ENCODE measurements at places on chromosomes 5 and 9. TPM values are rescaled to one million over a fixed set of nuclear protein-coding genes. Genes with fewer than 3 reads are reported as not detected.

- H3K27me3 ChIP-seq, result no peaks in the 10 kb centered on the region
- no peak overlapping the region for H3K4me3 ChIP-seq
- H3K27ac ChIP-seq, result no peak overlapping the region
These were observed 59.4 kb downstream of the EHMT1 start for GRCh38 chr9:137678202-137678601.

- no peaks in the 10 kb centered on the region for H3K27me3 ChIP-seq
- no peaks in the 10 kb centered on the region for H3K36me3 ChIP-seq
- H3K27ac ChIP-seq, result no peak overlapping the region
- no peak for DNase-seq
These were observed 323.9 kb downstream of the MTRR start for GRCh38 chr5:8192840-8193239.

- no peaks in the 10 kb centered on the region for H3K4me1 ChIP-seq
- no peak overlapping the region for H3K27ac ChIP-seq
- DNase-seq, result no peak
- no peaks in the 10 kb centered on the region for H3K36me3 ChIP-seq
- no peak overlapping the region for H3K4me3 ChIP-seq
- H3K27me3 ChIP-seq, result no peaks in the 10 kb centered on the region
These were observed 27.5 kb upstream of the EFNA5 start for GRCh38 chr5:107698286-107698685.

The C5 gene
- total RNA-seq, result 1.5 TPM

The GZMA gene
- 22.6 TPM for total RNA-seq

The IL31RA gene
- total RNA-seq, result not detected

The RPL37 gene
- 1,729 TPM for total RNA-seq
